ENCODE measurements at places on chromosomes 3 and 15. TPM values are rescaled to one million over a fixed set of nuclear protein-coding genes. Genes with fewer than 3 reads are reported as not detected.

The DUOXA2 gene
- not detected for total RNA-seq

The GOLGA6L22 gene
- not detected for total RNA-seq

The ACSBG1 gene
- 3.9 TPM for total RNA-seq

The C2CD4B gene
- total RNA-seq, result 0.31 TPM

The LAMB2 gene
- total RNA-seq, result 81.1 TPM

The ADAMTSL3 gene
- 0.48 TPM for total RNA-seq

The STRC gene
- total RNA-seq, result 0.03 TPM

The COL6A5 gene
- not detected for total RNA-seq

The ITIH1 gene
- total RNA-seq, result not detected

The FHIT gene
- 2.1 TPM for total RNA-seq

The SEMA3G gene
- 2.2 TPM for total RNA-seq

The FBXO40 gene
- total RNA-seq, result under 0.01 TPM

The SPSB4 gene
- 35.1 TPM for total RNA-seq

The SSUH2 gene
- total RNA-seq, result not detected

The SLC6A1 gene
- total RNA-seq, result 1.7 TPM

The PCOLCE2 gene
- 18.3 TPM for total RNA-seq

The MAGI1 gene
- 26.4 TPM for total RNA-seq

The PLOD2 gene
- total RNA-seq, result 30.2 TPM

The CORO2B gene
- total RNA-seq, result 5.4 TPM

The SLC22A13 gene
- total RNA-seq, result 0.24 TPM

The HGD gene
- total RNA-seq, result 0.18 TPM

The SLC6A20 gene
- 0.10 TPM for total RNA-seq

The EXD1 gene
- 0.22 TPM for total RNA-seq

The SAMMSON gene
- 0.04 TPM for total RNA-seq

The IQGAP1 gene
- 74.7 TPM for total RNA-seq

The AGBL1 gene
- total RNA-seq, result not detected

The REC114 gene
- not detected for total RNA-seq

The MCF2L2 gene
- total RNA-seq, result 6.4 TPM

The IQCH gene
- 1.3 TPM for total RNA-seq

The WDR82 gene
- 63.8 TPM for total RNA-seq

The A4GNT gene
- not detected for total RNA-seq

The GPR149 gene
- total RNA-seq, result not detected

The GHSR gene
- total RNA-seq, result not detected

The CNTN3 gene
- 0.14 TPM for total RNA-seq

The GOLGA6A gene
- 4.7 TPM for total RNA-seq

The SCAPER gene
- 8.0 TPM for total RNA-seq

The PAK6 gene
- total RNA-seq, result 8.4 TPM

The FAM3D gene
- total RNA-seq, result not detected

The CELSR3 gene
- total RNA-seq, result 18.7 TPM

The KBTBD13 gene
- 0.17 TPM for total RNA-seq
